ENCODE measurements at places on chromosomes 4 and X. TPM values are rescaled to one million over a fixed set of nuclear protein-coding genes. Genes with fewer than 3 reads are reported as not detected.

DNA sequence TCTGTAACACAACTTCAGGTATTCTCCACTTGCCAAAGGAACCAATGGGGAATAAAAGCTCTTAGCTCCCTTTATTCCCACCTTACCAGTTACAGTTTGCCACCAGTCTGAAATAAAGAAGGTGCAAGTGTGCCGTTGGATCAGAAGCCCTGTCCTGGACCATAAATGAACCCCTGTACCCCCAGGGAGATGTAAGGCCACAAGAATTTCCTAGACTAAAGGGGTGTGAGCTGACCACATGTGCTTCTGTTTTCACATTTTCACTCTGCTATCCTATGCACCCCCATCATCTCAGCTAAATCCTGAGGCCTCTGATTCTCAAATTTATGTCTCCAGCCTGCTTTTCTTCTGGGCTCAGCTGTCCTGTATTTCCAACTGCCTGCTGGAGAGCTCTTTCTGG lies 221.2 kb downstream of the SPRY1 start:
- DNase-seq: no peak

GRCh38 chr4:173346074-173346473 lies 11.9 kb upstream of the HMGB2 start:
- DNase-seq: peak; percentile 51

- DNase-seq: no peak
These were observed 261.1 kb upstream of the PLCXD1 start for GRCh38 chrX:19912-20571.

ARHGEF38 gene
- 0.47 TPM for total RNA-seq

CRMP1 gene
- total RNA-seq: 23.6 TPM

DNA sequence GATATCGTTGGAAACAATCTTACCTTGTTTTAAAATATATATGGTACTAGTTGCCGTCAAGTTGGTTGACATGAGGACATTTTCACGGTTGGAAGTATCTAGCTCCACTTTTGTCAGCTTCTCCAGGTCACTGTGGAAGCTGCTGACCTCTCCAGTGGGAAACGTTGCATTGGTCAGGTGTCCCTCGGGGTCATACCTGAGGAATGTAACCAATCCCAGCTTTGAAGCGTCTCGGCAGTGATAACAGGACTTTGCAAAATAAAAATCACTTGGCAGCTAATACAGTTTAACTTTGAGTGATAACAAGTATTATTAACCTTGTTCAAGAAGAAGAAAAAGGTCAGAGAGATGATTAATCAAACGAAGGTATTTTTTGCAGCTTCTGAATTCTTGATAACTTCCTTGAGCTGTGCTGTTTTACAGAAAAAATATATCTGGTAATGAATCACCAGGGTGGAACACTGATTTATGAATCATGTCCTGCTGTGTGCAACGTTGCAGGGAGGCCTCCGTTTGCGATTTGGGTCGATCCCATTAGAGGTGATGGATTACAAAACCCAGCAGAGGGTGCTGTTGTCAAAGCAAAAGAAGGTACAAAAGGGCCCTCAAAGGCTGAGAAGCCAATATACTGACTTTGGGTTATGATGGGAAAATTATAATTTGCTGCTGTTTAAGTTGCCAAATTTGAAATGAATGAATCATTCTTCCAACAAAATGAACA lies 60.1 kb downstream of the SH2D1A start:
- peak; percentile 7 for DNase-seq
